ENCODE measurements at places on chromosomes 13 and 19.

- DNase-seq: no peak
- no peak overlapping the region for H3K27ac ChIP-seq
- H3K27me3 ChIP-seq: no peaks in the 10 kb centered on the region
- H3K4me1 ChIP-seq: no peaks in the 10 kb centered on the region
Measured at GRCh38 chr13:38399535-38399934, 49.9 kb downstream of the UFM1 start.

DNA sequence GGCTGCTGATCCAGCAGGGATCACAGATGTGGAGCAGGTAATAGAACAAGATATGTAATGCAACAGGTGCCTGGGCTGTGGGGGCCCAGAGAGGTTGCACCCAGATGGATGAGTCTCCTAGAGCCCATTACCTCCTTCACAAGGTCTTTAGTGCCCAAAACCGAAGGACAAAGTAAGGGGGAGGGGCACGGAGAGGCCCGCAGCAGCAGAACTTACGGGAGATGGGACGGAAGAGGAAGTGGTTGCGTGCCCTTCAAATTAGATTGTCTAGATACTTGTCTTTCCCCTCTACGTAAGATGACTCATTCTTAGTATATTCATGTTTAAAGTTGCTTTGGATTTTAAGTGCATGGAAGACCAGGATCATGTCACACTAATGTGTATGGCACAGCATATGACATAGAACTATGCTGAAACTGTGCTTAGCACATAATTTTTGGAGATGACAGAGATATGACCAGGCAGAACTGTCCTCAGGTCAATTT lies 5.7 kb upstream of the MRPS31 start:
- H3K4me1 ChIP-seq: peaks cover 1% of the 10 kb centered on the region
- H3K4me3 ChIP-seq: no peak overlapping the region
- no peak for DNase-seq

GRCh38 chr13:75353781-75354193 lies 128.2 kb downstream of the TBC1D4 start:
- no peaks in the 10 kb centered on the region for H3K27me3 ChIP-seq
- peaks cover 2% of the 10 kb centered on the region for H3K4me1 ChIP-seq
- H3K4me3 ChIP-seq: no peak overlapping the region
- no peaks in the 10 kb centered on the region for H3K36me3 ChIP-seq

DNA sequence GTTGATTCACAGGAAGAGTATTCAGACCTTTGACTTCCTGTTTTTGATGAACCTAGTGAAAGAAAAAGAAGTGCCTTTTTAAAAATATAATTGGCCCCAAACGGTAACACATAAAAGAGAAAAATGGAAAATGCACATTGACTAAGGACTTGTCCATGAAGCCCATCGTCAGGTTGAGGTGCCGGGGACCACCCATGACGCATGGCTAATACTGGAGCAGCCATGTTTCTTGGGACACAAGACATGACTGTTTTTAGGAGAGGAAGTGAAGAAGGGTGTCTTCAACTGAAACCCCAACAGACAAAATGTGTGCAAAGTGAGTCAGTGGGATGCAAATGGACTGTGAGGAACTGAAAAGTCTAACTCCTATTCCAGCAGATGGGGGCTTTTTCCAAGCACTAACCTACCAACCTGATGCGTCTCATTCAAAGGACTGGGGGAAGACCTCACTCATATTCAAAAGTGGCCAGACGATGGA lies 459.4 kb downstream of the FOXO1 start:
- no peak for DNase-seq
- H3K4me1 ChIP-seq: no peaks in the 10 kb centered on the region
- no peak overlapping the region for H3K27ac ChIP-seq
- H3K36me3 ChIP-seq: no peaks in the 10 kb centered on the region

Data from spinal cord (tissue), 10 donors.